Mesendoderm (in vitro differentiated cells): ENCODE measurements at places on chromosomes 11 and 22.

GRCh38 chr11:9203691-9204311, 61.3 kb downstream of the DENND5A start:
- H3K4me3 ChIP-seq = no peak overlapping the region
- no peak overlapping the region for H3K27ac ChIP-seq
- no peaks in the 10 kb centered on the region for H3K4me1 ChIP-seq
- H3K36me3 ChIP-seq = peaks cover 3% of the 10 kb centered on the region
- peak; percentile 63 for DNase-seq
- H3K27me3 ChIP-seq = no peaks in the 10 kb centered on the region

DNA sequence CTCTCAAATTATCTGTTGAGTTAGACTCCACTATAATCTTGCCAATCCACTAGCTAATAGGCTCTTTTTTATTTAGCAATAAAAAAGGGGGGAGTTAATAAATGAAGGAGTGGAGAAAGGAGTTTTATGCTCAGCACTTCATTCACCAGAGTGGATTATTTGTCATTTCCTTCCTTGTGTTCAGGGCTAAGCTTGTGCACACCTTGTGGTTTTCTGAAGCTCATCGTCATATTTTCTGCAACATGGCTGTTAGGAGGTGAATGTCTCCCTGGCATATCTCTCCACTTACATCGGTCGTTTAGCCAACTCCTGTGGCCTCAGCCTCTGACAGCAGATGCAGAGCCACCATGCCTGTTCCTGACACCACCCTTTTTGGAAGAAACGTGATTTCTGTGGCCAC, 83.9 kb upstream of the MTNR1B start:
- no peaks in the 10 kb centered on the region for H3K27me3 ChIP-seq
- DNase-seq = no peak
- H3K4me3 ChIP-seq = no peak overlapping the region
- no peaks in the 10 kb centered on the region for H3K36me3 ChIP-seq
- H3K27ac ChIP-seq = no peak overlapping the region

DNA sequence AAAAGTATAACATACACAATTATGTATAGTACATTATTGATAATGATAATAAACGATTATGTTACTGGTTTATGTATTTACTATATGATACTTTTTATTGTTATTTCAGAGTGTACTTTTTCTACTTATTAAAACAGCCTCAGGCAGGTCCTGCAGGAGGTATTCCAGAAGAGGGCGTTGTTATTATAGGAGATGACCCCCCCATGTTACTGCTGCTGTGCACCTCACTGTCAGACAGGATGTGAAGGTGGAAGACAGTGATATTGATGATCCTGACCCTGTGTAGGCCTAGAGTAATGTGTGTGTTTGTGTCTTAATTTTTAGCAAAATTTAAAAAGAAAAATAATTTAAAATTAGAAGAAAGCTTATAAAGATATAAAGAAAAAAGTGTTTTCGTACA, 57.6 kb downstream of the REXO2 start:
- no peak for DNase-seq
- H3K27ac ChIP-seq = no peak overlapping the region
- H3K4me3 ChIP-seq = no peak overlapping the region
- no peaks in the 10 kb centered on the region for H3K27me3 ChIP-seq
- H3K36me3 ChIP-seq = no peaks in the 10 kb centered on the region

DNA sequence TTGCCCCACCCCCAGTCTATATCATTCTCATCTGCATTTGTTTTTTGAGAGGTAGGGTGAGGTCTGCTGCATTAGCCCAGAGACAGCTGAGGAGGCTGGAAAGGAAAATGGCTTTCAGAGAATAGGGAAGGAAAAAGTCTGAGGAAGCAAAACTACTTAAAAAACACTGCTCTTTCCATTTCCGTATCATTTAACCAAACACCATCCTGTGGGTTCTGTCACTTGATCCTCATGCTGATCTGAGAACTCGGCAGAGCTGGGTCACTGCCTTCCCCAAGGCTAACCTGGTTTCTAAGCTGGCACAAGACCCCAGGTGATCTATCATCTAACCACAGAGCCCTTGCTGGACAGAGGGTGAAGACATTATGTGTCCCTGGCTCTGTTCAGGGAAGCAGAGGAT, 1.2 kb downstream of the FOLR2 start:
- H3K27ac ChIP-seq = no peak overlapping the region
- H3K4me1 ChIP-seq = peaks cover 10% of the 10 kb centered on the region
- H3K27me3 ChIP-seq = no peaks in the 10 kb centered on the region
- no peaks in the 10 kb centered on the region for H3K36me3 ChIP-seq
- no peak for DNase-seq

DNA sequence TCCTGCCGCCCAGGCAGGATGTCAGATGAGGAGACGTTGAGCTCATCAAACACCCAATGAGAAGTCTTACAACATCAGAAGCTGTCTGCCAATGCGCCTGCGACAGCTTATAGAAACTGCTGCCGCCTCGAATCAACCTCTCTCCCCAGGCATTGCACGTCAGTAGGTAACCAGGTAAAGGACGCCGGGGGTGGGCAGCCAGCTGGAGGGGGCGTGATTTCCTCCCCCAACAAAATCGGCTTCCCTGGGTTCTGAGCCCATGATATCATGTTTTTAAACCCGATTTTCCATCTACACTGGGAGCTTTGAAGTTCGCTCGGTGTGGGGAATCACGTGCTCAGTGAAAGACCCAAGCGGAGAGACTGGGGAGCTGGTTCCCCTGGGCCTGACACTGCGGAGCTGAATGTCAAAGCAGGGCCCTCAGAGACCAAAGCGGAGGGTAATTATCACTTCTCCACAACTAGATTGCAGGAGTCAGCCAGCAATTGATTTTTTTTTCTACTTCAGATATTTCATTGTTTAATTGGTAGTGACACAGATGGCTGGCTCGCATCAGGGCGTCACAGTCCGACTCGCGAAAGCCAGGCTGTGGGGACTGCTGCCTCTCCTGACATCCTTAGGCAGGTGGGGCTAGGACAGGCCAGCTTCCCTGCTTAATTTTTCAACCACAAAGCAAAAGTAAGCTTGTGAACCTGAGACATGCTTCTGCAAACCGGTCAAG, 15.4 kb downstream of the FAM83F start:
- H3K36me3 ChIP-seq = no peaks in the 10 kb centered on the region
- no peak overlapping the region for H3K27ac ChIP-seq
- DNase-seq = no peak
- no peaks in the 10 kb centered on the region for H3K27me3 ChIP-seq
- peaks cover 15% of the 10 kb centered on the region for H3K4me1 ChIP-seq

DNA sequence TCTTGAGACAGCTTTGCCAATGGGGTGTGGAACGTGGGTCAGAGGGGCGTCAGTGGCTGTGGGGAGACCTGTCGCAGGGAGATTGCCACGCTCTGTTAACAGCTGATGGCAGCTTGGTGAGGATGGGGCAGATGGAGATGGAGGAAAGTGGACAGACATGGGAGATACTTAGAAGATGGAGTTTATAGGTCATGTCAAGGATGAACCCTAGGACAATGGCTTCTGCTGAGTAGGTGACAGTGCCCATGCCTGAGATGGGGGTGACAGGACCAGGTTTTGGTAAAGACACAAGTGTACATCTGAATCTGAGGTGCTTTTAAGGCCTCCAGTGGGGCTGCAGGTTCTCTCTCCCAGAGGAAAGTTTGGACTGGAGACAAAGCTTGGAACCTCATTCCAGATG, 51.5 kb upstream of the ACCSL start:
- H3K4me3 ChIP-seq = no peak overlapping the region
- no peak for DNase-seq
- H3K27me3 ChIP-seq = no peaks in the 10 kb centered on the region
- H3K36me3 ChIP-seq = no peaks in the 10 kb centered on the region
- no peak overlapping the region for H3K27ac ChIP-seq
- no peaks in the 10 kb centered on the region for H3K4me1 ChIP-seq
